Amniotic epithelial cell (primary cell): ENCODE measurements at places on chromosomes 3 and 15.

GRCh38 chr3:52052831-52053306 is 3.5 kb downstream of the DUSP7 start:
- peak; percentile 79 for DNase-seq

GRCh38 chr3:27310688-27311087 is 58.5 kb downstream of the NEK10 start:
- DNase-seq: no peak

DNA sequence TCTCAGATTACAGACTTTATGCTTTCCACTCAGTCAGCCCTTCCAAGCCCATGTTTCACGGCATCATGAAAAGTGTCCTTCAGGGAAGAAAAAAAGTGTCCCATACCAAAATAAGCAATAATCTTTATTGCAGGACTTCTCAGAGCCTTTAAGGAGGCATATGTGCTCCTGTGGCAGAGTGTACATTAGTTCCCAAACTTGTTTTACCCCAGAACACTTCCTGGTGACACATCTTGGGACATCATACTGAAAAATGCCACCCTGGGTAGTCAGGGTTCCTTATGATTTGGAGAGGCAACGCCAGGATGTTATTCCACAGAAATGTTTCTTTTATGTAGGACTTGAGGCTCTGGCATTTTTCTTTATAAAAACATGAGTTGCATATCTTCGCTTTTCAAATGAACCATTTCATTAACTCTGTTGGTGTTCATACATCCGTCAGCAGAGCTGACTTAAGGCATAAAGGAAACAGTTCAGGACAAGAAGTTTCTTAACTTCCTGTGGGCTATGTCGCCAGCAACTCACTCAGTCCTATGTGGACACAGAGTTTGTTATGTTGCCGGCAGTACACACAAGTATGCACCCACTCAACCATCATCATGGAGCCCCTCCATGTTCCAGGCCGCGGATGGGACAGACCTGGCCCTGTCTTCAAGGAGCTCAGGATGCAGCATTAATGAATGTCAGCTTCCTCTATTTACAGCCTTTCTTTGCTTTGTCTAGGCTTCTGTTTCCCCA is 63.8 kb downstream of the CASR start:
- DNase-seq: no peak

- no peak for DNase-seq
Observed at GRCh38 chr15:98703126-98703685, 54.9 kb downstream of the IGF1R start.

DNA sequence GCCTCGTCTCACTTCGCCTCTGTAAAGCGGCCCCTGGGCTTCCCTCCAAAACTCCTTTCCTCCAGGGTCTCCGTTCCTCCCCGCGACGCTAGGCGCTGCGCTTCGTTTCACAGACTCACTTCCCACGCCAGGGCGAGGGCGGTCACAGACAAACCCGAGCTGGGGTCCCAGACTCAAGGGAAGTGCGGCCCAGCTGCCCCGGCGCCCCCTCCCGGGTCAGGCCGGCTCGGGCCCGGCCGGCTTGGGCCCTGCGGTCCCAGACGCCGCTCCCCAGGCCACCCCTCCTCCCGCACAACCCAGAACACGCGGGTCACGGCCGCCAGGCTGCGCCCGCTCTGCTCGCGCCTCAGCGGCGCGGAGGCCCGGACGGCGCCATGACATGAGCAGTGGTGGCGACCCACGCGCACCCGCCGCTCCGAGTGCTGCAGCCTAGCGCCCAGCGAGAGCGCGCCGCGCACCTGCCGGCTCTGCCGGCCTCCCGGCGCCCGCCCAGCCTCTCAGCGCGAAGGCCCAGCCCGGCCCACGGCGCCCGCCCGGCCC is 547 bp downstream of the NUP210 start:
- no peak for DNase-seq

GRCh38 chr3:127320529-127321121 is 32.8 kb upstream of the PRR20G start:
- DNase-seq: no peak

- no peak for DNase-seq
Observed at GRCh38 chr15:66089509-66089908, 164.0 kb downstream of the MEGF11 start.

GRCh38 chr3:12405432-12406272 is 78.6 kb upstream of the TSEN2 start:
- peak; percentile 99 for DNase-seq

- no peak for DNase-seq
Observed at GRCh38 chr15:35627696-35628095, 81.7 kb upstream of the DPH6 start.

DNA sequence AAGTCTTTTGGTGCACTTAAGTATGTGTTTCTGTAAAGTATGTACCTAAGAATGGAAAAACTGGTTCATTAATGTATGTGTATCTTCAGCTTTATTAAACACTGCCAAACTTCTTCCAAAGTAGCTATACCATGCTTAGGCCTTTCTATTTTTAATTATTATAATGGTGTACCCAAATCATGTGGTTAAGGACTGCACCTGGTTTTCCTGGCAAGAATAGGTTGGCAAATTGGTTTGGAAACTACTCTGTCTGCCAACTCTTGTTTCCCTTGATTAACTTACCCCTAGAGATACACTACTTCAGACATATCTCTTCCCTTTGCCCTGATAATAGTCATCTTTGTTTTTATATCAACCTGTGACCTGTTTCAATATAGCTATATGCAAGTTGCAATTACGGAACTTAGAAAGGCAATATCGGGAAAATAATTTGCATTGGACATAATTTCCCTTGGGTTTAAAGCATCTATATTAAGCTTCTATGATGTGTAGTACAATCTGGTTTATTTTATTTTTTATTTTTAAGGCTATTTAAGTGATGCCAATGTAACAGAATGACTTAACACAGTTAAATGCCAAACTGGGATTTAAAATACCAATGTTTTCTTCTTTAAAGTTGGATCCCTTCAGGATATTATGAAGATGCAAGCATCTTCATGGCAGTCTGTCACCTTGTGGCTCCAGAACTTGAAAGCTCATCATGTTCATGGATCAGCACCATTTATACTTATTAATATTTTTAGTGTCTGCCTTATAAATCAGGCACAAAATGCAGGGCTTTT is 40.6 kb upstream of the TMEM108 start:
- DNase-seq: no peak

DNA sequence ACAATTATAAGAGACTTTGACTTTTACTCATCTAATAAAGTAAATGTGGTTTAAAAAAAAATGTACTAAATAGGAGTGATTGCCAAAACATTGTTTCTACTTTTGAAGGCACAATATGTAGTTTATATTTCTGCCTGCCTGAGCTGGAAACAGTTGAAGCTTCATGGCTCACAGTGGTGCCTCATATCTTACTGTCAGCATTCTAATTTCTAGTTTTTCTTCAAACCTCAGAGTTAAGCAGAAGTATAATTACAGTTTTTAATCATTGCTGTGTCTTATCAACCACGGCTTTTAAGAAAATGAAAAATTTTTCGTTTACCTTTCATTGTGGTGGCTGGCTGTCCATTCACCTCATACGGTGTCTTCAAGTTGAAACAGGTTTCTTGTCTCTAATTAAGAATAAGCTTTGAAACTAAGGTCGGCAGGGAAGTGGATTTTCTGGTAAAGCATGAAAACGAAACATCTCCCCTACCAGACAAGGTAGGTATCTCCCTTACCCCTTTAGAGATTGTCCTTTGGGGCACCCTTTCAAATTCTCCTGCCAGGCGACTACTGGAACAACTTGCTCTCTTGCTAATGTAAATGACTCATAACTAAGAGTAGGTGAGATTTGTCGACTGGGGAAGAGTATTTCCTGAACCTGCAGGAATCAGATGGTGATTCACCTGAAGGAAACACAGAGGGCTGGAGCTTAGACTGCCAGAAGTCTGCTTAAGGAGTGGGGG is at the start of gene GPR87:
GPR87 (minus strand) TSS at position 554 of the 725 bp plus-strand sequence. CDS start 16,720 bp downstream, outside the sequence.
- DNase-seq: peak; percentile 69
